ENCODE measurements at places on chromosomes 11 and 22.

GRCh38 chr11:92765965-92766371, 203.5 kb upstream of the MTNR1B start:
- DNase-seq, result peak; percentile 3

GRCh38 chr22:49667236-49667635, 160.4 kb downstream of the BRD1 start:
- DNase-seq, result no peak

GRCh38 chr11:121157756-121158155, 56.7 kb downstream of the TECTA start:
- no peak for DNase-seq

- DNase-seq, result no peak
These were observed 101.3 kb downstream of the PDHX start for GRCh38 chr11:35017528-35018342.

DNA sequence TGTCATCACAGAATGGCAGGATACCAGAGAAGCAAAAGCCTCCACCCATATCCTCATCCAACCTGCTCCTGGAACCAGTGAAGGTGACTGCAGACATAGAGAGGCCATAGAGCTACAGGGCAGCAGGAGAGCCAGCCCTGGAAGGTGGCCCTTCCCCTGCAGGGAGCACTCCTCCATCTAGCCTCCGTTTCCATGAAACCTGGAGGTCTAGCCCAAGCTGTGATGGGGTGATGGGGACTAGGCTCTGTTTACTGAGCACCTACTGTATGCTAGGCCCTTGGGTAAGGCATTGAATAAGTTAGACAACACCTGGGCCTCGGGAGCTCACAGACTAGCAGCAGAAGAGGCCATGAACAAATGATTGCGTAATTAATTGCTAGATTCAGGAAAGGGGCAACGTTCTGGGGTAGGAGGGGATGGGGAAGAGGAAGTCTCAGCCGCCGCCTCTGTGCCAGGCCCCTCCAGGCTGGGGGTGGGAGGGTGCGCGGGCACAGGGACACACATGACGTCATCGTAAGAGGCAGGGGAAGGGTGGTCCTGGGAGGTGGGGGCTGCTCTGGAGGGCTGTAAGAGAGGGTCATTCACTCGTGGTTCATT, 784 bp upstream of the SYNGR1 start:
- peak; percentile 28 for DNase-seq

DNA sequence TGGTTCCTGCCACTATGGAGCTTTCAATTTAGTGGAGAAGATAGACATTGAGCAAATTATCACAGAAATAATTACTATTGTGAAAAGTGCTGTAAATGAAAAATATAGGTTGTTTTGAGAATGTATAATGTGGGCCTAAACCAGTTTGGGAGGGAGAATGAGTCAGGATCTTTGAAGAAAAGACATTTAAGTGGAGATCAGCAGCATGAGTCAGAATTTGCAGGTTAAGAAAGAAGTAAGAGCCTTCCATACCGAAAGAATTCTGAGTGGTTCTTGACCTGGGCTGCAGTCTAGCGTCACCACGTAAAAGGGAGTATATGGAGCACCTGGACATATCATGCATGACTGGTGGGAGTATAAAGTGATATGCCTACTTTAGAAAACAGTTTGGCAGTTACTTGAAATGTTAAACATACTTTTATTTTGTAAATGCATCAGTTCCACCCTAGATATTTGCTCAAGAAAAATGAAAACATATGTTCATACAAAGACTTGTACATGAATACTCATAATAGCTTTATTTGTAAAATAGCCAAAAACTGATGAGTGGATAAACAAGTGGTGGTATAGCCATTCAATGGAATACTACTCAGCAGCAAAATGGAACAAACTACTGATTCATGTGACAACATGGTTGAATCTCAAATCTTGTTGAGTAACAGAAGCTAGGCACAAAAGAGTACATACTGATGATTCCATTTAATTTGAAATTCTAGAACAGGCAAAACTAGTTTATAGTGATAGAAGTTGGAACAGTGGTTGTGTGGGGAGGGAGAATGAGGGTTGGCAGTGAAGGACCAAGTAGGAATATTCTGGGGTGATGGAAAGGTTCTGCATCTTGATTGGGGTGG, 99.2 kb downstream of the STIM1 start:
- no peak for DNase-seq

DNA sequence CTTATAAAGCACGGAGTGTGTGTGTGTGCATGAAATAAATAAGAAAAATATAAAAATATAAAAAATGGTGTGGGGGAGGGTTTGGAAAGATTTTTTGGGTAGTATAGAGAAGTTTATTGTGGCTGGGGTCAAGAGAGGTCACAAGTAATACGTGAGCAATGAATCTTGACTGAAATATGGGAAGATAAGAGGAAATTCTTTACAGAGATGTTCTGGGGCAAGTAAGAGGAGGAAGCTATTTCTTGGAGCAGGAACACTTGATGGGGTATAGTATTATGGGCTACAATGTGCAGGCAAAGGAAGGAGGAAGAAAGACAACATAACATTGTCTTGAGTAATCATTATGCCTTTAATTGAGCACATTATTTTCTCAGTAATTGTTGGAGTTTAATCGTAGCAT, 2.1 kb downstream of the HBD start:
- DNase-seq, result no peak

GRCh38 chr11:6757373-6757967, 14.3 kb downstream of the OR2AG2 start:
- peak; percentile 21 for DNase-seq

DNA sequence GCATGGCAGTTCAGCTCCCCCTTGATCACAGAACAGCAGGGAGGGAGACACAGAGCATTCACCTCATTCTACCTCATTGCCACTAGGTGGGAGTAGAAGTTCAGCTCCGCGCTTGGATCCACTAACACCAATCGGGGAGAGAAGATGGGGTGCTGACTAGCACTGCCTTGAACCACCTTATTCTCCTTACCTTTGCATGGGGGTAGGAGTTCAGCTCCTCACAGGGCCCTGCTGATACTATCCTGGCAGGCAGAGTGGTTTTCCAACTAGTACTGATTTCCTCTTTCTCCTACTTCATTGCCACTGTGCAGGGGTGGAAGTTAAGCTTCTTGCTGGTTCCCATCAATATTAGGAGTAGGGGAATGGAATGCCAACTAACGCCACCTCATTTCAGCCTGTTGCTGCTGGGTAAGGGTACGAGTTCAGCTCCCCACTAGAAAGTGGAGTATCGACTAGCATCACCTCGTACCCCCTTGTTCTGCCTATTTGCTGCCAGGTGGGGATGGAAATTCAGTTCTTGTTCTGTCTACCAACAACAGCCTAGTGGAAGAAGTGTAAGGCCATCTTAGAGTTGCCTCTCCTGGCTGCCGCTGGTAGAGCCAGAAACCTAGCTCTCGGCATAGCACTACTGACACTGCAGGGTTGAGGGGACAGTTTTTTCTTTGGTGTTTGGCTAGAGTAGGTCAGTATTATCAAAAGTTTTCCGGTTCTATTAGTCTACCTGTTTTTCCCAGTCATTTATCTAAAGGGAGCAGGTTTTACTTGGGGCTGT, 550.9 kb upstream of the CCDC90B start:
- peak; percentile 36 for DNase-seq

DNA sequence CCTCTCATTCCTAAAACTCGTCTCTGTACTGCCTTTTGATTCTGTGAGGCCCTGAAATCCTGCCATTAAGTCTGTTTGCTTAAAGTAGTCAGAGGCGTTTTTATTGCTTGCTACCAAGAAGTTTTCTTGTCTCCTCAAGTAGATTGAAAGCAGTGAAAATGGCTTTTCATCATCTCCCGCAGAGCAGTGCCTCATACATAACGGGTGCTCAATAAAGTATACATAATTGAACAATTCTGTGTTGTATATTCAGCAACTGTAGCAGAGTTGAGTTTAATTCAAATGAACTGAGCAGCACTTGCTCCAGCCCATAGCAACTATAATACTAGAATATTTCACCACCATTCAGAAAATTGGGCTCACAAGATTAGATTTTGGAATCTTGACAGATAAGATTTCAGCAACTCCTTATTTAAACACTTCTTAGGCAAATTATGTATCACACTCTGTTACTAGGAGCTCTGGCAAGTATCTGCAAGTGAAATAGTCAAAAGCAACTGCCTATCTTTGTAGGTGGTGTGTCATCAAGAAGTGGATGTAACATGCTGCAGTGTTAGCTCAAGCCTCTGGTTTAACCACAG, 20.0 kb downstream of the FIBIN start:
- DNase-seq, result peak; percentile 74

GRCh38 chr11:64563966-64564365, 27.1 kb upstream of the SLC22A12 start:
- no peak for DNase-seq

GRCh38 chr22:22166941-22167713, 77.5 kb upstream of the VPREB1 start:
- DNase-seq, result no peak

GRCh38 chr11:57313071-57313787, 11.5 kb downstream of the TNKS1BP1 start:
- no peak for DNase-seq

DNA sequence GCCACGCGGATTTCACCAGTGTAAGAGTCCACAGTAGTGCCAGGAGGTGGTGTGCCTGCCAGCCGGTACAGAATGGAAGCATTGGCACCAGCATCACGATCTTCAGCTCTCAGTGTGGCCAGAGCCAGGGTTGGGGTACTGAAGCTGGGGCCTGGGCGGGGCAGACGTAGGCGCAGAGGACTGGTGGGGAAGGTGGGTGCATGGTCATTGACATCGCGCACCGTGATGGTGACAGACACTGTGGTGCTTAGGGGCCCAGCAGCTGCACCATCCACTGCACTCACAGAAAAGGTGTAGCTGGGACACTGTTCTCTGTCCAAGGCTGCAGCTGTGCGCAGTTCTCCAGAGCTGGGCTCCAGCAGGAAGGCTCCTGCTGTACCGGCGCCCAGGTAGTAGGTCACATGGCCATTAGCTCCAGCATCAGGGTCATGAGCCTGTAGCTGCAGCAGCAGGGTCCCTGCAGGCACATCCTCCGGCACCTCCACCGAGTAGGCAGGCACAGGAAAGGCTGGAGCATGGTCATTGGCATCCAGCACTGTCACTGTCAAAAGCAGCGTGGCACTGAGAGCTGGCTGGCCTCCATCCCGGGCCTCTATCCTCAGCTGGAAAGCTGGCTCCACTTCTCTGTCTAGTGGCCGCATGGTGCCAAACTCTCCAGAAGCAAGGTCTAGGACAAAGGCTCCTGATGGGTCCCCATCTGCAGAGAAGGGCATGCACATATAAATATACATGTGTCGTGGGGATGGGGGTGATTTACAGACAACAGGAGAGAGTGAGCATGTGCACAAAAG, 7.9 kb upstream of the TPP1 start:
- DNase-seq, result no peak

- no peak for DNase-seq
These were observed 636 bp downstream of the KCNQ1OT1 start for GRCh38 chr11:2699185-2699530.

DNA sequence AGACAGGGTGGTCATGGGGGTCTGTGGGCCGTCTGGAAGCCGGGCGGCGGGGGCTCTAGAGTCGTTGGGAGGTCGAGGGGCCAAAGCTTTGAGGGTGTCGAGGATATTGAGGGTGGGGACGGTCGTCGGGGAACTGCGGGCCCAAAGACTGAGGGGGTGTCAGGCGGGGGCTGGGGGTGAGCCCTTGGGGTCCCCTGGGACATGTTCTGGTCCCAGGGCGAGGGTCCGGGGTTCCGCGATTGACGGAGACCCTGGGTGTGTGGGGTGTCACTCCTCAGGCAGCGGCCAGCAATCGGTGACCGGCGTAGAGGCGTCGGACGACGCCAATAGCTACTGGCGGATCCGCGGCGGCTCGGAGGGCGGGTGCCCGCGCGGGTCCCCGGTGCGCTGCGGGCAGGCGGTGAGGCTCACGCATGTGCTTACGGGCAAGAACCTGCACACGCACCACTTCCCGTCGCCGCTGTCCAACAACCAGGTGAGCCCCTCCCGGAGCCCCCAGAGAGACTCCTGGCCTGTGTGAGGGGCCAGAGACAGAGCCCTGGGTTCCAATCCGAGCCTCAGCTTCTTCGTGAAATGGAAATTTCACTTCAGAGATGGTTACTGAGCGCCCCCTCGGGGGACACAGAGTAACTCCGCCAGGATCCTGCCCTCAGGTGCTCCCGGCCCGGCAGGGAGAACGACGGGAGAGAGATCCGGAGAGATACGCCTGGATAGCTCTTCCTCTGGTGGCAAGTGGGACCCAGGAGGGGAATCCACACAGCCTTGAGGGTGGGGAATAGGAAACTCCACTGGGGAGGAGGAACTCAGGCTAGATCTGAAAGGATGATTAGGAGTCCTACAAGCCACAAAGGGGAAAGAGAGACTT, 714 bp downstream of the SDF2L1 start:
- peak; percentile 26 for DNase-seq

GRCh38 chr11:59552844-59553243, 41.5 kb downstream of the OR4D9 start:
- no peak for DNase-seq

- no peak for DNase-seq
These were observed 92.9 kb downstream of the PRR5L start for GRCh38 chr11:36388951-36389350.

GRCh38 chr11:106961048-106961447, 57.2 kb downstream of the GUCY1A2 start:
- DNase-seq, result no peak

DNA sequence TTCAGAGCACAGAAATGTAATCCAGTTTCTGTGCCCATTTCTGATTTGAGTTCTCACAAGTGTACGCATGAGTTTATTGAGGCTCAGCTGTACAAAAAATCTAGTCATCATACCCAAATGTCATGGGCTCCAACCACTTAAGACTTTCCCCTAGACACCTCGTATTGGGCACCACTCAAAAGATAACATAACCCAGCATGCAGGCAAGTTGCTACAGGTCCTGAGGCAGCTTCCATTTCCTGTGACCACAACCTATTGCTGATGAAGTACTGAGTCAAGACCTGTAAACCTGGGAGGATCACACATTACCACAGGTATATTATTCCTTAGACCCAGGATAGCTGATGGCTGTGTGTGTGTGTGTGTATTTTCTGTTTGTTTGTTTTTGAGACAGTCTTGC, 95.2 kb downstream of the MRTFA start:
- DNase-seq, result no peak

GRCh38 chr11:75249704-75250103, 9.1 kb downstream of the TPBGL start:
- no peak for DNase-seq

- no peak for DNase-seq
These were observed 241.8 kb upstream of the ARHGAP42 start for GRCh38 chr11:100445231-100445735.

GRCh38 chr22:28222976-28223745, 304.1 kb upstream of the PITPNB start:
- DNase-seq, result no peak

- DNase-seq, result no peak
These were observed 62.7 kb downstream of the LIF start for GRCh38 chr22:30183861-30184278.

All from NCI-H2227 treated with DMSO at 0.1 percent for 48 hours (cell line).